ENCODE measurements at places on chromosomes 11 and 22.

GRCh38 chr11:10320736-10321465 is 16.0 kb downstream of the ADM start:
- no peak for DNase-seq

- DNase-seq = no peak
These were observed 438 bp upstream of the PLA2G3 start for GRCh38 chr22:31140746-31141145.

GRCh38 chr11:64245797-64246620 is 734 bp downstream of the PPP1R14B start:
- no peak for DNase-seq

DNA sequence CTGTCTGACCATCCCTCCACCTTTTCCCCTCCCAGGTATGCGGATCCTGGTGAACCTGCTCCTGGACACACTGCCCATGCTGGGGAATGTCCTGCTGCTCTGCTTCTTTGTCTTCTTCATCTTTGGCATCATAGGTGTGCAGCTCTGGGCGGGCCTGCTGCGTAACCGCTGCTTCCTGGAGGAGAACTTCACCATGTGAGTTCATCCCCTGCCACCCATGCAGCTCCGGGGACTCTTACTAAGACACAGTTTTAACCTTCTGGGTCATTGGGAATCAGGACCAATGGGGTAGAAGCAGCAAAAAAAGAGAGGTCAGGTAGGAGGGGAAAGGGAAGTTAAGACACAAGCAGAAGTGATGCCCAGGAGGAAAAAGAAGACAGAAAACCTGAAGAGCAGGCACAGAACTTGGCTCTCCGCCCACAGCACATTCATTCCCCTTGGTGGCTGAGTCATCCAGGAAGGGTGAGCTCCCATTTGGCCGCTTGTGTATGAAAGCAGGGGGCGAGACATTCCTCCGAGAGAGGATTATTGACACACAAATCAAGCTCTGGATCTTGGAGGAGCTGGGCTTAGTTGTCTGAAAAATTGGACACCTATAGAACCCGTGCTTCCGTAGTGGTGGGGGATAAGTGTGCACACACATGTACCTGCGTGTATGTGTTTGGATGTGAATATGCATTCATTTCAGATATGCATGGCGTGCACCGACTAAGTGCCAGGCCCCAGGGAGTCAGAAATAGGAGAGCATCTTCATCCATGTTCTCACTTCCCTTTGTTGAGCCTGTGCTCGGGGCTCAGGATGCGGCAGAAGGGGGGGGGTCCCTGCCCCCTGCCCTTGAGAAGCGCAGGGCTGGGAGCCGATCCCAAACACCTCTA is 64.2 kb downstream of the CACNA1I start:
- DNase-seq = no peak

- DNase-seq = no peak
These were observed 761.3 kb downstream of the OPCML start for GRCh38 chr11:132770829-132771530.

DNA sequence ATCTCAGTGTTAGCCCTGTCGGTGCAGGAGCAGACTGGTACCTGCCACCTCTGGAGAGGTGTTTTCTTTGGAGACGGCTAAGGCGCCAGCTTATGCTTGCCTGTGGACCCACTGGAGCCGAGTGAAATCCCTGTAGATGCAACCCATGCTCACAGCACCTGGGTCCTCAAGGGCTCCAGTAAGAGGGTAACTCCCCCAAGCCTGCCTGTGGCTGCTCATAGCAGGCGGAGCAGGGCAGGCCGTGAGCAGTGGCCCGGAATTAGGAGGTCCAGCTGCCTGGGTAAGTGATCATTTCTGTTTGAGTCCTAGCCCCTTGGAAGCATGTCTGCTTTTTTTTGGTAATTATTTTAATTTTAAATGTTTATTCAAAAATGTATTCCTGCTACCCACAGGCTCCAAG is 43.8 kb downstream of the NAT10 start:
- no peak for DNase-seq

DNA sequence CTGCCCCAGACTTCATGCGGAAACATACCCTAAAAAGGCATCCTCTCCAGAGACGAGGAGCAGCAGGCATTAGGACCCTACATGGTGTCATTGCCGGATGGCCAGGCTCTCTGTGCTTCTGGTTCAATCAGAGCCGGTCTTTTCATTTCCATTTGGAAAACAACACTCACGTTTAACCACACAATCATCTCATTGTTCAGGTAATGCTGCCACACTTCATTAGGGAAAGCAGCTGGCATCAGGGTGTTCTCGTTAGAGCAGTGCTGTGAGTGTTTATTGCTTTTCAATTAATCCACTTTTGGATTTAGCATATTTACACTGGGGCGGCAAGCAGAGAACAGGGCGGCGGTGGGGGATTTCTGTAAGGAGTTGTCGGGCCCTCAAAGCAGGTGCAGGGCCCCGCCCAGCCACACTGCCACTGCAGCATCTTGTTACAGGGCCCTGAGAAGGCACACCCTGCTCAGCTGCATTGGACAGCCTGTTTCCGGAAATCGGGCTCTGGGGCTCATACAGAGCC is 338.6 kb downstream of the SHANK2 start:
- no peak for DNase-seq

GRCh38 chr11:119179983-119180382 is 5.3 kb upstream of the NHERF4 start:
- no peak for DNase-seq

DNA sequence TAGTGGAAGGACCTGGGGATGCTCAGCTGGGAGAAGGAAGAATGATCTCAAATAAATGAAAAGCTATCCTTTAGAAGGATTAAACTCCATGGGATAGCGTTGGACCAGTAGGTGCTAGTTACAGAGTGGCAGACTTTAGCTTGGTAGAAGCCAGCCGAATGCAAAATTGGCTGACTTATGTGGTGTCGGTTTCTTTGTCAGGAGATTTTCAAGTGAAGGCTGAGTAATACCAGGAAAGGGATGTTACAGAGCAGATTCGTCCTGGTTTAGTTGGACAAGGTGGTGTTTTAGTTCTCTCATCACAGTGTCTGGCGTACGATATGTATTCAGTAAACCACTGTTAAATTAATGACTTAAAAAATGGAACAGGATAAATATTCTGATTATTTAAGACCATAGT is 26.0 kb downstream of the FDX1 start:
- no peak for DNase-seq

DNA sequence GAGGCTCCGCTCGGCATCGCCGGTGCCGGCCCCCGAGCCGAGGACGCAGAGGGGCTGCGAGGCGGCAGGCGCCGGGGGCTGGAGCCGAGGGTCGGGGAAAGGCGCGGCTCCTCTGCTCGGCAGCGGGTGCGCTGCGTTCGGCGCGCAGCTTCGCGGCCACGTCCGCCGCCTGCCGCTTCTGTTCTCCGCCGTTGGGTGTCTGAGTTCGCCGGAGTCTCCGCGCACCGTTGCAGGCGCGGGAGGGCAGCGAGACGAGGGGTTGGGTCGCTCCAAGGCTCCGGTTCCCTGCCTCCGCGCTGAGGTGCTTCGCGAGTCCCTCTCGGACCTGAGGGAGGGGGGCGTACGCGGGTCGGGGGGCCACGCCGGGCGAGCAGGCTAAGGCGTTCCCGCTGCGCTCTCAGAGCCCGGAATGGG is 347 bp downstream of the MN1 start:
- no peak for DNase-seq

GRCh38 chr11:133787379-133788141 is 57.8 kb downstream of the SPATA19 start:
- DNase-seq = no peak

DNA sequence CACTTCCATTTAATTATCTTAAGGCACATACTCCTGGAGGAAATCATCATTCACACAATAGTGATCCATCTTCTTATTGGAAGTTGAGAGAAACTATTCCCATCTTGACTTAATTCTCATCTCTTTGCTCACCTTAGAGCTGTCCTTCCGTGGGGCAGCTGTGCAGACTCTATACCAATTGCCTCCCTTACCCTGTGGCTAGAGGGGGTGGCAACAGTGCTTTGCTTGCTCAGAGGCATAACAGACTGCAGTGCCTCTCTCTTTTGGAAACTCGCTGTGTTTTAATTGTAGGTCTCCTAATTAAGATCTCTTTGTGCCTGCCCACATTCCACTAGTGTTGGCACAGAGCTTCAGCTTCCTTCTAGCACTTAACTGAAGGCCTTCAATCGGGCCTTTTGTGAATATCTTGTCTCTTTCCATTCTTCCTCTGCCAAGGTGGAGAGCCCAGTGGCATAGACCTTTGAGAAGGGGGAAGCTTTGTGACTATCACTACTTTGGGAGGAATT is 5.5 kb downstream of the KMT2A start:
- DNase-seq = peak; percentile 6

DNA sequence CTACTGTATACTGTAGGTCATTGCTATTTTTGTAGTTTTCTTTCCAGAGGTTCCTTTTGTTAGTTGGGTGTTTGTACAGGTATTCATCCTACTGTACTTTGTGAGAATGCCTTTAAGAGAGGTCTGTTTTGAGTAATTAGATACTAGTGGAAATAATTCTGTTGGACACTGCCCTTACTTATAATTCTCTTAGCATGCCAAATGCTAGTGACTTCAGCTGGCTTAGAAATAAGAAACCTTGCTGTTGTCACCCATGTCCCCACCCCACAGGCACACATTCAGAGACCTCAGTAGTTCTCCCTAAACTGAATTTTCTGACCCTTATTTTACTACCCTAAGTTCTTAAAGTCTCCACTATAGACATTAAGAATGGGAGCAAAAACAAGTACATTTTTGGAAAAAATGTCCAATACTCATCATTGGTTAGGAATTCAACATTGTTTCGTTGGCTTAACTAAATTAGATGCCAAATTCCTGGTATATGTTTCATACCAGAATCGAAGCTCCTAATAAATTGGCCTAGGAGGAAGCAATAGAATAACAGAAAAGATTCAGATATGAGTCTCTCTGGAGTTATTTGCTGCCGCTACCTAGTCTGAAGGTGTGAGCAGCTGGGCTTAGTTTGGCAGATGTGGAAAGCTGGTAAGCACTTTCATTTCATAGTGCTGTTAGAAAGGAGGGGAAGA is 28.4 kb downstream of the ZNF143 start:
- DNase-seq = no peak

- peak; percentile 55 for DNase-seq
These were observed 25.8 kb downstream of the SWAP70 start for GRCh38 chr11:9689721-9690120.

DNA sequence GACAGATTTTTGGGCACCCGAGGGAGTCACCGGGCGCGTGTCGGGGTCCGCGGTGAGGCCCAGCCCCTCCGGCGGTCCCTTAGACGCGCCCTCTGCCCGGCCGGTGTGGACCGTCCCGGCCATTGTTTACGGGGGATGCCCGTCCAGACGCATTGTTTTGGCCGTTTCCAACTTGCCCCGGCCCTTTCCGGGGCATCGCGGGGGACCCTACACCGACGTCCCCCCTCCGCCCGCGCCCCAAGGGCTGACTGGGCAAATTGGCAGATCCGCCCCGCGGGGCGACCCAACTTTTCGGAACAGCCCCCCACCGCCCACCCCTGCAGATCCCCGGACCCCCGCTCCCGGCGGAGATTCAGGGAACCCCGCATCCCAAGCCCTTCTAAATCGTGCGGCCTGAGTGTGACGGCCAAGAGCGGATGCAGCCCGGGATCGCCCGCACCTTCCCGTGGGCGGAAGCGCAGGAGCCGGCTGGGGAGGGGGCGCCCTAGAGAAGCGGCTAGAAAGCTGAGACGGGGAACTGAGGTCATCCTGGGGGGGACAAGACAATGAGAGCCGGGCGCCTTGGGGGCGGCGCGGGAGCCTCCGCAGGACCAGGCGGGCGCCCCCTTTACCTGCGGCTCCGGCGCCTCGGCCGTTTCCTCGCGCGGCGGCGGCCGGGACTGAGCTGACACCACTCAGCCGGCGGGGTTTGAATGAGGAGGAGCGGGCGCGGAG is 17.1 kb upstream of the CCT8L2 start:
- no peak for DNase-seq

DNA sequence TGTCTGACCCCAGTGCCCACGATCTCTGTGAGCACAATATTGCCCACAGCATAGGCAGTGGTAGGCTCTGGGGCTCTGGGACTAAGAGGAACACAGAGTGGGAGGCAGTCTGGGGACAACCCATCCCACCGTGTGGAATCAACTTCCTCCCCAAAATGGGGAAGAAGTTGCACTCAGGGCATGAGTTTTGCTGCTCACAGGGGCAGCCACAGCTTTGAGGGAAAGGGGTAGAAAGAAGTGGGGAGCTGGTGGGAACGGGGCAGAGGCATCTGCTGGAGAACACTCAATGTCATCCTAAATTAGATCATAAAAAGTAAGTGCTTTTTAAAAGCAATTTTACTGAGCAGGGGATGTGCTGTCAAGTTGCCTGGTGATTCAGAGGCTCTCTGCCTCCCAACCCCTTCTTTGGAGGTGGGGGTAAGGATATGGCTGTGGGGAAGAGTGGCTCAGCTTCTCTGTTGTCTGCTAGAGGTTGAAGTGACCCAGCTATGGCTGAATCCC is 233.8 kb upstream of the NCAM1 start:
- DNase-seq = no peak

DNA sequence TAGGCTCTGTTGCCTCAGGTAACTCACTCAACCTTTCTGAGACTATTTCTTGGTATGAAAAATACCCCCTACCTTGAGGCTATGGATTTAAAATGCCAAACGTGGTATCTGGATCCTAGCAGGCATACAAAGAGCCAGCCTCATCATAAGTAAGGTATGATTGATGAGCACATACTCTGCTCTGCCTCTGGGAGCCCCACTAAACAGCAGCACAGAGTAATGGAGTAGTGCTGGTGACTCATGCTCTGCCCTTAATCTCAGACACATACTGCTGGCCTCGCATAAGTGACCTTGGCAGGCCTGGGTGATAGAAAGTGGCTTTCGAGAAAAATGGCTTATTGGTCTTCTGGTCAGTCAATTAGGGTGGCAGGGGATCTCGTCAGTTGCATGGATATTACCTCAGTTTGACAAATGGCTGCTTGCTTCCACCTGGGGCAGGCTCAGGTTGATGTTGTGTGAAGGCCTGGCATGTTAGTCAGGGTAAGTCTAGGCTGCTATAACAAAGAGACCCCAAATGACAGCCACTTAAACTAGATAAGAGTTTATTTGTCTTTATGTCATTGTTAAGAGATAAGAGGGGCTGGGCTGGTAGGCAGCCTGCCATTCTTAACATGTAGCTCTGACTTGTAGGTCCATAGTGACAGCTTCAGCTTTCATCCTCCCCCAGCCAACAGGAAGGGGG is 15.2 kb upstream of the SLC6A5 start:
- no peak for DNase-seq

DNA sequence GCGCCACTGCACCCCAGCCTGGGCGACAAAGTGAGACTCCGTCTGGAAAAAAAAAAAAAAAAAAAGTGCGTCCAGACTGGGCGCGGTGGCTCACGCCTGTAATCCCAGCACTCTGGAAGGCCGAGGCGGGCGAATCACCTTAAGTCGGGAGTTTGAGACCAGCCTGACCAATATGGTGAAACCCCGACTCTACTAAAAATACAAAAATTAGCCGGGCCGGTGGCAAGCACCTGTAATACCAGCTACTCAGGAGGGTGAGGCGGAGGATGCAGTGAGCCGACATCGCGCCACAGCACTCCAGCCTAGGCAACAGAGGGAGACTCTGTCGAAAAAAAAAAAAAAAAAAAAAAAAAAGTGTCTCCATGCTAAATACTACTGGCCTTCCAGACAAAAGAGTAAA is 1.3 kb downstream of the USP28 start:
- no peak for DNase-seq

GRCh38 chr11:27716835-27717234 is 16.6 kb upstream of the BDNF start:
- no peak for DNase-seq

Data from midbrain (tissue), 1 donor.